ENCODE measurements at places on chromosomes 12 and 14.

GRCh38 chr12:22900401-22900800 lies 275.4 kb downstream of the ETNK1 start:
- no peak for DNase-seq

DNA sequence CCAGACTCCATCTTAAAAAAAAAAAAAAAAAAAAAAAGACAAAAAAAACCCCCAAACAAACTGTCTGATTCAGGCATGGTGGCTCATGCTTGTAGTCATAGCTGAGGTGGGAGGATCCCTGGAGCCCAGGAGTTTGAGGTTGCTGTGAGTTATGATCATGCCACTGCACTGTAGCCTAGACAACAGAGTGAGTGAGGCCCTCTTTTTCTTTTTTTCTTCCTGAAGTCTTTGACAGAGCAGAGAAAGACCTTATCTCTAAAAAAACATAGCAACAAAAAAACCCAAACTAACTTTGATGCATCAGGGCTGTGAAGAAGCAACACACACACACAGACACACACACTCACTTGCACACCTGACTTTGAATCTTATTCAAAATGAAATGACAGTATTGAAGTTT lies 7.7 kb upstream of the AMN1 start:
- DNase-seq, result peak; percentile 89

DNA sequence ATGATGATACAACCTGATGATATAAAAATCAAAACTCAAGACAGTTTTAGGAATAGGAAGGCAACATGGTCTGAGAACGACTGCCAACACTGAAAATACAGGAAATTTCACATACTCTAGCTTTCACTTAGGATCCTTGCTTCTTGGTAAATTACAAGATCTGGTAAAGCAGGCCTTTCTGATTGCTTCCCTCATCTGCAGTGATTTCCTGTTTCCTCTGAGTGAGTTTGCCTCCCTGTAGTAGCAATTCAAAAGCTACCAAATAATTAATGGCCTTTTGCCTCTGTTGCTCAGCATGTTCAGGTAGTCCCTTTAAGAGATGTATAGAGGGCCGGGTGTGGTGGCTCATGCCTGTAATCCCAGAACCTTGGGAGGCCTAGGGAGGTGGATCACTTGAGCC lies 2.0 kb upstream of the IRAK3 start:
- no peak for DNase-seq

DNA sequence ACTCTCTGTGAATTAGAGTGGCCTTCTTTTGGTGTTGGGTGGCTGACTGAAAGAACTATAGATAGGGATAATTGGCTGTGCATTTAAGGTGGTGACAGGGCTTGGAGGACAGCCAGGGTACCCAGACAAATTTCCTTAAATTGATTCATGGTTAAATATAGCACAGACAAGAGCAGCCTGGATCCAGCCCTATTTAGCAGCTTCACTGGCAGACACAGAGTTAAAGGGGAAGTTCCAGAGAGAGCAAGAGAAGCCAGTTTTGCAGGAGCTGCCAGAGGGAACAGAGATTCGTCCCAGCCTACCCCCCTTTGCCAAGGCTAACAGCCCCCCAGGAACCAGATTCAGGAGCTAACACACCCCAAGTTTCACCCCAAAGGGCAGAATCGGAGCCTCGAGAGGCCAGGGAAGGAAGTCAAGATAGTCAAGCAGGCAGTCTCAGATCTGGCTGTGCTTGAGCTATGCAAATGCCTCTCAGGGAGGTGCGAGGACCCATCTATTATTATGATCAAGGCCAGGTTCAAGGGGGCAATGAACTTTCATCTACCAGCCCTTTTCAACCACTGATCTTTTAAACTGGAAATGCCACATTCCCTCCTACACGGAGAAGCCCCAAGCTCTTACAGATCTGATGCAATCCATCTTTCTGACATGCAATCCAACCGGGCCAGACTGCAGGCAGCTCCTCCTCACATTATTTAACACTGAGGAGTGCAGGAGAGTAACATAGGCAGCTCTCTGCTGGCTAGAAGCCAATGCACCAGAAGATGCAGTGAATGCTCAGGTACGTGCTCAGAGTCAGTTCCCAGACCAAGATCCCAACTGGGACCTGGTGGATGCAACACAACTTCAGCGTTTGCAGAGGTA lies 58.2 kb downstream of the DHRS2 start:
- DNase-seq, result no peak

- DNase-seq, result no peak
Measured at GRCh38 chr14:23217032-23218020, 20.4 kb upstream of the RNF212B start.

DNA sequence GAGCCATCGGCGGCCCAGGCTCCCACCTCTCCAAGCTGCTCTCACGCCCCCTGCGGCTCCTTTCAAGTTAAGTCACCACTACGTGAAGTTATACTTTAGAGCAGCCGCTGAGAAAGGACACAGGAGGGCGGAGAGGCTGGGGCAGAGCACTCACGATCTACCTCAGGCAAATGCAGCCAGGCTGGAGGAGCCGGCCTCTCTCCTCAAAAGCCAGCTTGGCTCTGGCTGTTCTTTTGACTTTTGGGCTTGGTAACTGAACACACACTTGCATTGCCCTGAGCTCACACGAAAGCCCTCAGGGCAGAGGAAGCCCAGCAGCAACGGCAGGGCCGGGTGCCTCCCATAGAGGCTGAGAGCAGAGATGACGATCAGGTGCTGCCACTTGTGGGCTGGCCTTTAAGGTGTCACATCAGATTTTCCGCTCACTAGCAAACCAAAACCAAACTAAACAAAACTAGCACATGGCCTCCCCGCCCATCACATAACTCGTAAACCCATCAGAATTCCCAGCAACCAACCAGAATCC lies 75.2 kb downstream of the PITPNM2 start:
- peak; percentile 78 for DNase-seq

GRCh38 chr12:4115570-4115969 lies 158.0 kb upstream of the CCND2 start:
- DNase-seq, result no peak

DNA sequence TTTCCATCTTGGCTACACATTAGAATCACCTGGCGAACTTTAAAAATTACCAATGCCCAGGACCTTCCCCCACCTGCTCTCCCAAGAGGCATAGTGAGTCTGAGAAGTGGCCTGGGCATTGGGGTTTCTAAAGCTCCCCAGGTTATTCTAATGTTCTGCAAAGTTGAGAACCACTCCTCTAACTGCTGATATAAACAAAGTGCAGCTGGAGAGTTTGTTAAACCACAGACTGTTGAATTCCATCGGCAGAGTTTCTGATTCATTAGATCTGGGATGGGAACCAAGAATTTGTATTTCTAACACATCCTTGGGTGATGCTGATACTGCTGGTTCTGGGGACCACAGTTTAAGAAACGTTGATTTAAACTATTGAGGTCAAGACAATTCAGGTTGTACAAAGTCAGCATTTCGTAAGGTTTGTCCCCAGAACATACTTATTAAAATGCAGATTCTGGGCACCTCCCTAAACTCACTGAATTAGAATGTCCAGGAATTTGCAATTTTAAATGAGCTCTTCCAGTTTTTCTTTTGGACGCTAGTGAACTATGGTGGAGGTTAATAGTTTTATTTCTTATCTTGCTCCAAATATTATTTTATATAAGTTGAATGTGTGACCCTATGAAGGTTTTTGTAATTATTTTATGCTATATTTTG lies 309.1 kb downstream of the NRXN3 start:
- DNase-seq, result no peak

Measured in CD4-positive, alpha-beta T cell treated with Interleukin-2 at 100 ng/mL for 4 hours (primary cell).